ENCODE measurements at places on chromosomes 3 and 15.
A peak's percentile ranks its signal among the peaks of the same experiment; 100 is the strongest.

DNA sequence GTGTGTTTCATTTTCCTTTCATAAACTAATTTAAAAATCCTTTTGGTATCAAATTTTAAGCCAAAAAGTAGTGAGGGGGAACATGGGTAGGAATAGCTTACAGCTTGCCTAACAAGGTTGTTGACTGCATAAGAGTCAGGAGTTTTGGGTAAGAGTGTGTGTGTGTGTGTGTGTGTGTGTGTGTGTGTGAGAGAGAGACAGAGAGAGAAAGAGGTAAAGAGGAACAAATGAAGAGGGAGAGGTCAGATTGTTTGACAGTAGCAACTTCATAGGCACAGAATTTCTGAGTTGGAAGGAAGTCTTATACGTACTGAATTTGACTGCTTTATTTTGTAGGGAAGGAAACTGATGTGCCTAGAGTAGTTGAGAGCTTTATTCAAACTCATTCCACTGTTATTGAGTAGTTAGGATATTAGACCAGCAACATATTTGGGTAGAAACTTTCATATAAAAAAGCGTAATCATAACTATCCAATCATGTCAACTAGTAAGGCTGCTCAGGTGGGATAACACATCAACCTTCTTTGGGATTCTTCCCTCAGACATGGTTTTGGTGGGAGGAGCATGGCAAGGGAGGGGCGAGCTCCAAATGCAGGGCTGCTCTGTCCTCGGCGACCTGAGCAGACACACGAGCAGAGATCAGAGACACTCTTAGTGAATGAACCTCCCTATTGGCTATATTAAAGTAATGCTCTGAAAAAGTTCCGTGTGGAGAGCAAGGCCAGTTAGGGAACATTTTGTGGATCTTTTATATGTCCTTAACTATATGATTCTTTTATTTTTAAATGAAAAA is 86.4 kb downstream of the LPP start:
- no peak overlapping the region for H3K4me3 ChIP-seq
- H3K27ac ChIP-seq: peak overlapping the region; percentile 97
- H3K36me3 ChIP-seq: peaks cover 6% of the 10 kb centered on the region
- H3K27me3 ChIP-seq: no peaks in the 10 kb centered on the region
- H3K4me1 ChIP-seq: peaks cover 97% of the 10 kb centered on the region
- DNase-seq: no peak

- no peak for DNase-seq
- peaks cover 11% of the 10 kb centered on the region for H3K4me1 ChIP-seq
- H3K4me3 ChIP-seq: no peak overlapping the region
- peaks cover 37% of the 10 kb centered on the region for H3K36me3 ChIP-seq
Measured at GRCh38 chr3:185629554-185630181, 43.6 kb downstream of the SENP2 start.

DNA sequence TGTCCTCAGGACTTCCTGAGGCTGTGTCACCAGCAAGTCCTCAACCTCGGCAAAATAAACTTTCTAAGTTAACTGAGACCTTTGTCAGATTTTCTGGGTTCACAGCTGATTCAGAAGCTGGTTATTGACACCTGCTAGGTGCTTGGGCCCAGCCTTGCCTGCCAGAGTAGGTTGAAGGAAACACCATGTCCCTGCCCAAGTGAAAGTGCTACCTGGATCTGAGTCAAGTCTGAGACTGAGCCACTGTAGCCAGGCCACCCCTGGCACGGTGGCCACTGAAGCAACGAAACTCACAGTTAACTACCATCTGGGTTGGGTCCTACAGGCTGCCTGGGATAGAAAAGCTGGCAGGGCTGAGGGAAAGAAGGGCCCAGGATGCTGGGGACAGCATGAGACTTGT is 8.2 kb downstream of the HYAL2 start:
- no peaks in the 10 kb centered on the region for H3K27me3 ChIP-seq
- no peak for DNase-seq
- H3K36me3 ChIP-seq: peaks cover 8% of the 10 kb centered on the region

DNA sequence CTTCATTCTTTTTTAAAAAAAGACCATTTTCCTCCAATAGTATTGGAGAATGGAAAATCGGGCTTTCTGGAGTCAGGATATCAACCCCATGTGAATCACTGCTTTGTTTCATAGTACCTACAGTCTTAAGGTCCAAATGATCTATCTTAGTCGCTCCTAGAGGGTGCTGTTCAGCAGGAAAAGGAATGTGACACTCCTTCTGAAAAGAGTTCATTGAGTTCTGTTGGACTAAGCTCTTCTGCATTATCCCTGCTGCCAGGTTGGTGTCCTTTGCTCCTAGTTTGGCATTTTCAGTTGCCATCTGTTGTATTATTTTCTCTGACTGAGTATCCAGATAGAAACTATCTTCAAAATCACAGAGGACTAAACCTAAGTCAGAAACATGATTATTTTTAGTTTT is 57.2 kb downstream of the POLQ start:
- H3K4me3 ChIP-seq: no peak overlapping the region
- no peaks in the 10 kb centered on the region for H3K27me3 ChIP-seq
- DNase-seq: no peak

- H3K36me3 ChIP-seq: no peaks in the 10 kb centered on the region
- peaks cover 12% of the 10 kb centered on the region for H3K4me1 ChIP-seq
- no peaks in the 10 kb centered on the region for H3K27me3 ChIP-seq
- peak overlapping the region; percentile 93 for H3K27ac ChIP-seq
- peak; percentile 81 for DNase-seq
Measured at GRCh38 chr15:65303687-65304380, 643 bp upstream of the RNU5B-1 start.

- no peaks in the 10 kb centered on the region for H3K27me3 ChIP-seq
- no peak overlapping the region for H3K27ac ChIP-seq
- H3K4me1 ChIP-seq: peaks cover 45% of the 10 kb centered on the region
- H3K4me3 ChIP-seq: no peak overlapping the region
Measured at GRCh38 chr15:75641603-75642002, 1.6 kb upstream of the IMP3 start.

DNA sequence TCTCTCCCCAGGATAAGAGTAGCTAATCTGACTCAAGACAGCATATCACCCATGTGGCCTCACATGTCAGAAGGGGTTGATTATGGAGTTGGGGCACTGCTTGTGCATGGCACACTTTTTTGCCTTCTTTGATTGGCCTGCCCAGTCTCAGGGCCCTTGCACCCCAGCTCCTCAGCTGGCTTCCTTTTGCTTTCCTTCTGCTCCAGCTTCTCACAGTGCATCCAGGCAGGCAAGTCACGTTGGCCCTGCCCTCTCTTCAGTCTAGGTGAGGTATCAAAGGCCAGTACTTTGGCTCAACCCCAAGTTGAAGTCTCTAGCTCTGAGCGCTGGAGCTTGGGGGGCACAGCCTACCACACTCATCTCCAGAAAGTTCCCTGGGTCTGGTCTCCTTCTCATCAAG is 42.2 kb downstream of the NGRN start:
- H3K4me3 ChIP-seq: no peak overlapping the region
- no peak for DNase-seq
- no peak overlapping the region for H3K27ac ChIP-seq
- no peaks in the 10 kb centered on the region for H3K4me1 ChIP-seq
- H3K27me3 ChIP-seq: no peaks in the 10 kb centered on the region

DNA sequence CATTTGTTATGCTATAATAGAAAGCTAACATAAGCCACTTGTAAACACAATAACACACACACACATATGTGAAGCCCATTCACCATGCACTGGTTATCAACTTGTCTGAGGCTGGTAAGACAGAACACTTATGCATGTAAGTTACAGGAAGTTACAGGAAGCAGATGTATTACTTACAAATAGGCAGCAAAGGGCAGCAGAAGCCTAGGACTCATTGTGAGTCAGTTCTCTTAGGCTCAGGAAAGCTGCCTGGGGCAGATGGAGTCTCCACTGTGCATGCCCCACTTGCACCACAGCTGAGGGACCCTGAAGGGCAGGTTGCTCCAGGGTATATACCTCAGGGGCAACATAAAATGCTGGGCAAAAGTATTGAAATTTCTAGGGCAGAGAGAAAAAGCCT is 748.8 kb upstream of the CCDC54 start:
- H3K27ac ChIP-seq: no peak overlapping the region
- DNase-seq: no peak
- no peaks in the 10 kb centered on the region for H3K4me1 ChIP-seq

Measured in sigmoid colon (tissue), 7 donors.